GM06990 (cell line): ENCODE measurements at places on chromosomes 1 and 21.

- no peak for DNase-seq
These were observed 161.2 kb upstream of the NFIA start for GRCh38 chr1:60921175-60921574.

DNA sequence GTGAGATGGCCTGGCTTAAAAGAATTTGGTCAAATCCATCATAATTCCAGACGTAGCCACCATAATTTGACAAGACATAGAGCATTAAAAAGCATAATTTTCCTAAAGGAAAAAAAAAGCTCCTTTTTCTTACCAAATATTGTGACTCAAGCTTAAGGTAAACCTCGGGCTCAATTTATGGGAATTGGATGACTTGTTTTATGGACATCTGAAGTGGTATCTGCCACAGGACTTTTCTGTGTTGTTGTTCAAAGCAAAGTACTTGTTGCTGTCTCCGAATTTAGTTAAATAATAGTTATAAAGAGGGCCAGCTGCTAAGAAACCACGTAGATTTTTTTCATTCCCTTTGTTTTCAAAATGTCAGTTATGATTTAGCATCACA is 1.1 kb downstream of the MPZL1 start:
- no peak for DNase-seq

DNA sequence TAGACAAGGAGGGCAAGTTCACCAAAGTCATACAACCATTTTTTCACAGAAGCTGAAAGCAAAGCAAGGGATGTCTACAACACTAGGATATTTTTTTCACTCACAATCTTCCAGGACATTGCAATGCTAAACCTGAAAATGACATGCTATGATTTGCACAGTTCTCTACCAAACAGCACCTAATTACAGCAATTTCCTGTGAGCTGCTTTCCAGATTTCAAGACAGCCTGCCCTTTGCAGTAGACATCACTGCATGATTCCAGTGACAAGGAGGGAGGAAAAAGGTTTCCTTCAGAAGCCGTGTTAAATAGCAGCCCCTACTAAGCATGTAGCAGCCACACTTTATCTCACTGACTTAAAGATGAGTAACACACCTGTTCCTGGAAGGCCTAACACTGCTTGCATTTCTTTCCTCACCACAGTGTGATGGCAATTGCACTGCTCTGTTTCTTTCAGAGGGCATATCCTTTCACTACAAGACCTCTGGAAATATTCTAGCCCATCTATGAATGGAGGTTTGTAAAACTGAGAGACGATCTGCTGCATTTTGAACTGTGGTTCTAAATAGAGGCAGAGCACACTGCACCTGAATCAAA is 97.1 kb downstream of the DUSP10 start:
- DNase-seq, result no peak

- no peak for DNase-seq
These were observed 32.9 kb downstream of the JAK1 start for GRCh38 chr1:64933296-64934070.

DNA sequence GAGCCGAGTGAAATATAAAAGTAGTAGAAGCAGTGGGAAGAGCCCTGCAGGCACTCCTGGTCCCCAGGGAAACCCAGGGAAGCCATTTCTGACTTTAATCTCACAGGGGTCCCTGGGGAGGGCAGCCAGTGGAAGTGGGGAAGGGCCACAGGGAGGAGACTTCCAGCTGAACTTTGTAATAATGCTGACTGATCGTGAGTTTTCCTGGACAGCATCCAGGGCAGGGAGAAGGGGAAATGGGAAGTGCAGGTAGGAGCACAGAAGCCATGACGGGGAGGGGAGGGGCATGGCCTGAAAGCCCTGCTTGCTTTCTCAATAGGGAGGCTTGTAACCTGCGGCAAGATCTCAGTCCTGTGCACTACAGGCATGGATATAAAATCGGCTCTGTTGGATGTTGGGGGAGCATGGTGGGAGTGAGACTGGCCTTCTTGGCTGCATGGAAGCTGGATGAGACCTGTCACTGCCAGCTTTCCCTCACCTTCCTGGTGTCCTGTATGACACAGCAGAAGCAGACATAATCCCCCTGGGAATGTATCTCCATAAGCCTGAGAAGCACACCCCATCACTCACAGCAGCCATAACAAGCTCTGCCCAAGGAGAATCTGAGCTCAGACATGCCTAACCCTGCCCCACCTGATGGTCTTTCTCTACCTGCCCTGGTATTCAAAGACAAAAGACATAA is 15.1 kb upstream of the MX1 start:
- no peak for DNase-seq
